Foreskin fibroblast (primary cell): ENCODE measurements at places on chromosomes 3 and 15.

- DNase-seq = no peak
Observed at GRCh38 chr3:143427631-143428030, 308.1 kb downstream of the CHST2 start.

- DNase-seq = peak; percentile 98
Observed at GRCh38 chr3:29065211-29065785, 215.6 kb upstream of the RBMS3 start.

DNA sequence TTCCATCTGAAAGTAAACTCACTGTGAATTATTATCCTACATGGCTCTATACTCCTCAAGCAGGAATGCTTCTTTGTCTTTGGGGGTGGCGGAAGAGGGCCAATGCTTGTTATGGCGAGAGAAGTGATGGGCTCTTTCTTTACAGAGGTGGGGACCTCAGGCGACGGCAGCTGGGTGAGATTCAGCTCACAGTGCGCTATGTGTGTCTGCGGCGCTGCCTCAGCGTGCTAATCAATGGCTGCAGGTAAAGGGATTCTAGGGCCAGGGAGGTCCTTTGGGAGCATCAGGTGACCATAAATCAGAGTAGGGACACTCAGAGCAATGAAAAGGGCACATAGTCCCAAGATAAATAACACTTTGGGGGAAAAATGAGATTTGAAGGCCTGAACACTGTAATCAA, 39.0 kb downstream of the ESYT3 start:
- no peak for DNase-seq

DNA sequence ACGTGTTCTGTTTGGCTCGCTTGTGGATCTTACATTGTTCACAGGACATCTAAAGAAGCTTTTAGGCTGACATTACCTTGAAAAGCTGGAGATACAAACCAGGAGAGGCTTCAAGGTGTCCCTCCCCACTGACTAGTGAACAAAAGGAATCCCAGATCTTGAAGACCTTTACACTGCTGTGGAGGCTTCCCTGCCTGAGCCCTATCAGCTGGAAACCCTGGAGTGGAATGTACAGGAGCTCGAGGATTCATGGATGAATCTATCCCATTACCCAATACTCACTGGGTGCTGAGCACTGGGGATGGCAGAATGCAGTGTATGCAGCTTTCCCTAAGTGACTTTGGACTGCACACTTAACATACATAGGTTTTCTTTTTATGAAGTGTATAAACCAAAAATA, 82.3 kb upstream of the MFGE8 start:
- no peak for DNase-seq

DNA sequence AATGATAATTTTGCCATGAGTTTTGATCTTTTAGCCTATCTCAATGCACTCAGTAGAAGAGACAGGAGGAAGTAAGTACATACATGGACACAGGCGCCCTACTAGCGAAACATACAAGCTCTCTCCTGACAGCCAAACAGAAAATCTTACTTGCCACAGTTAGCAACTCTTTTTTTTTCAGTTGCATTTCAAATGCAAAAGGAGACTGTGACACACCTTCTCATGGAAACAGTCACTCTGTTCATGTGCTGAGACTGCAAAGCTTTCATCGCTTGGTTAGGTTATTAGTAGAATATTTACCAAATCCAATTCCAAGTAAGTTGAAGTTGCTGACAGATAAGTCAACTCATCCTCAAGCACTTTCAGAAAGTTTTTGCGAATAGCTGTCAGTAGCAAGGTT, 223.3 kb downstream of the FOXP1 start:
- no peak for DNase-seq

- DNase-seq = no peak
Observed at GRCh38 chr15:29900237-29901189, 78.2 kb upstream of the TJP1 start.

GRCh38 chr3:80993241-80993945, 768.1 kb downstream of the GBE1 start:
- DNase-seq = no peak

GRCh38 chr3:153746211-153746610, 375.0 kb upstream of the ARHGEF26 start:
- no peak for DNase-seq

DNA sequence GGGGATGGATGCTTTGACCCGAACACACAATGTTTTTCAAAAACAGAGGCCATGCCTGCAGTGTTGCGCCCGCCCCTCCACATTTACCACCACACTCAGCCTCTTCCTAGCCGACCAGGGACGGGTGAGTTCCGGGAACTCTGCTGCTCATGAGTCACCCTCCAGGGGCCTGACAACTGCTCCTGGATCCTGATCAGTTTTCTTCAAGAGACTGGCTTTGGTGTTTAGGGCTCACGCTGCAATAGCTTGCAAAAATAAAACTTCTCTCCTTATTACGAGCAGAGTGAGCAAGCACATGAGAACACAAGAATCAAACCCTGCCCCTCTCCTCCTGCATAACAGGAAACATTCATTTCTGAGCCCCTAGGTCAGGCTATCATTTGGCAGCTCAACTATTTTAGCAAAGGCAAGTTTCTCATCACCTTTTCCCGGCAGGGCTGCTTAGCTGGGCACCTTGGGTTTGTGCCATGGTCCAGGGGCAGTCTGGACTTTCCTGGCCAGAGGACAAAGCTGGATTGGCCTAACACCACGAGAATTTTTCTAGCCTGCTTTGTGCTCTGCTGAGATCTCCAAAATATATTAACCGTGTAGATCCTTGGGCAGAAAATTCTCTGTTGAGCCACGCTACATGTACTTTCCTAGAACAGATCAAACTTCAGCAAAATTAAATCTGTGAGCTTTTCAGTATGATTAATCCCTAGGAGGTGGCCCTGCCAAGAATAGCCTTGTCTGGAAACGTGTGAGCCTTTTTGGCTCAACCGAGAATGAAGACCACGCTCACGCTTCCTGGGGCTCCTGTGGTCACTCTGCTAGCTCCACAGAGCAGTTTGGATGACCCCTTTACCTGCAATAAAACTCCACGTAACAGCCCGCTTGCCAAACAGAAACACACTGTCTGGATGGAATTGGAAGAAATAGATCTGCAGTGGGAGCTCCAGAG, 52.7 kb upstream of the SPATA12 start:
- peak; percentile 92 for DNase-seq

GRCh38 chr15:60086681-60087429, 82.7 kb downstream of the FOXB1 start:
- DNase-seq = no peak

GRCh38 chr15:63288778-63289378, 11.5 kb downstream of the APH1B start:
- peak; percentile 75 for DNase-seq

GRCh38 chr3:117282566-117282965, 573.0 kb downstream of the TUSC7 start:
- no peak for DNase-seq
